Stimulated activated CD4-positive, alpha-beta T cell treated with anti-CD3 and anti-CD28 coated beads, Interleukin-4, amount 100 ng/mL, for 48 hours (primary cell): ENCODE measurements at places on chromosomes 7 and 10.
A peak's percentile ranks its signal among the peaks of the same experiment; 100 is the strongest.

GRCh38 chr7:32891800-32892520 lies 400 bp upstream of the KBTBD2 start:
- DNase-seq: peak; percentile 98

DNA sequence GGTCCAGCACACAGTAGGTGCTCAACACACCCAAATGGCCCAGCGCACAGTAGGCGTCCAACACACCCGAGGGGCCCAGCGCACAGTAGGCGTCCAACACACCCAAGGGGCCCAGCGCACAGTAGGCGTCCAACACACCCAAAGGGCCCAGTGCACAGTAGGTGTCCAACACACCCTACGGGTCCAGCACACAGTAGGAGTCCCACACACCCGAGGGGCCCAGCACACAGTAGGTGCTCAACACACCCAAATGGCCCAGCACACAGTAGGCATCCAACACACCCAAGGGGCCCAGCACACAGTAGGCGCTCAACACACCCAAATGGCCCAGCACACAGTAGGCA lies 80.8 kb downstream of the FOXL3 start:
- DNase-seq: no peak

DNA sequence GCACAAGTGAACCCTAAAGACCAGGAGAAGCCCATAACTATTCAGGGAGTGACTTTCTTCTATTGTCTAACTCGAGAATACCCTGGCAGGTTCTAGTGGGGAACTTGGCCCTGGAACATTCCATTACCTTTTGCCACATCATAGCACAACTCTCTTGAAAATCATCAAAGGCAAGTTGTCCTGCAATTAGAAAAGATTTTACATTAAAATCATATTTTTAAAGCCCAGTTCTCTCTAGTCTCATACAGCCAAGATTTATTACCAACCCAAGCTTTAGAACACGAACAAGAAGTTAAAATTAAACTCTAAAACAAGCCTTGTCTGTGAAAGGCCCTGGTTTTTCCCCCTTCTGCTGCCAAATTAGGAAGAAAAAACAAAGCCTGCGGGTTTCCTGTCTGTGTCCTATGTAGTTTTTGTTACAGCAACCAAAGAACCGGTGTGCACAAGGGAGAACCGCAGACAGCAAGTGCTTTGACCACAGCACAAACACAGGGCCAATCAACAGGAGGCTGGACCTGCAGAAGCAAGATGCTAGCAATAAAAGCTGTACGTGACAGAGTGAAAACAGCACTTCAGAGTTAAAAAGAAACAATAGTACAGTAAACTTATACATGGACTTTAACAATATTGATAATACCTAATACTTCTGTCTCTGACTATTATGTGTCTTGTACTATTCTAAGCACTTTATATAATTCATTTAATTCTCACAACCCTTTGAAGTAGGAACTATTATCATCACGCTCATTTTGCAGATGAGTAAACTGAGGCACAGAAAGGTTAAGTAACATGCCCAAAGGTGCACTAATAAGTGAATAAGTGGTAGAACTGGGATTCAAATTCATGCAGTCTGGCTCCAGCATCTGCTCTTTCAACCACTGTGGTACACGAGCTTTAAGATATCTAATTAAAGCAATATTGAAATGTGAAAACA lies 65.8 kb downstream of the STK17A start:
- DNase-seq: peak; percentile 56

DNA sequence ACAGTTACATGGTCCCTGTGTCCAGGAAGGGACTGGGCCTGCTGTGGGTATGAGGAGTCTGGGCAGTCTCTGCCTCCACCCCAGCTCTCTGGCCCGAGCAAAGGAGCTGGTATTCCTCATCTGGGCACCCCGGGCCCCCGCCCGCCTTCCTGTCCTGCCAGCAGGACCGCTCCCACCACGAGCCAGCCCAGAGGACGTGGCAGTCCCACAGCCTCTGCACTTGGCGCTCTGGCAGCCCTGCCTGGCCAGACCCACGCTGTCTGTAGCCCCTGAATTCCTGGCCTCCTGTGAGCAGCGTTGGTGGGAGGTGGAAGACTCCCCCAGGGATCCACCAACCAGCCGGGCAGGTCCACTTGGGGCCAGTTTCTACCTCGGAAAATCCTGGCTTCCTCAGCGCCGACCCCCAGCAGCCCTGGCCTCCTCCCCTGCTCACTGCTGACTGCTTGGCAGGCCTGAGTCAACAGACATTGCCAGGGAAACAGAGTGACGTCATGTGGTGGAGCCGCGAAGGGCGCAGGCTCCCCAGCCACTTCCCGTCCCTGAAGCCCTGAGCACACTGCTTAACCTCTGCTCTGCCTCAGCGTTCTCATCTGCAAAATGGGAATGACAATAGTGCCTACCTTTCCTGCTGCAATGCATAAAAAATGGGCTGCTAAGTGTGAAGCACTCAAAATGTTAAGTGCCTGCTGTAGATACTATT lies 21.6 kb upstream of the LIMK1 start:
- peak; percentile 44 for DNase-seq

DNA sequence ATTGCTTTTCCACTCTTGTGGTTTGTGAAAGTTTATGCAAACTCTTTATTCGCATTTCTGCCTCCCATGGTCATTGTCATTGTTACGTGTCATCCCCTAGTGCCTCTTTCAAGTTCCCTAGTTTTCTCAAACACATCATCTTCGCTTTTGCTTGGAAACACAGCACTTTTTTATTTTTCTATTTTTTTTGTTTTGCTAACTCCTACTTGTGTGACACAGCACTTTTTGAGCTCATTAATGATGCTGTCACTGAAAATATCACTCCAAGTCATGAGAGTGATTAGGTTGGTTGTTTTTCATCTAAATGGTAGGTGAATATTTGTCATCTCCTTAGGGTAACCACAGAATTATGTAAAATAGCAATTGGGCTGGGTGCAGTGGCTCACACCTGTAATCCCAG lies 8.5 kb upstream of the STX1A start:
- no peak for DNase-seq

DNA sequence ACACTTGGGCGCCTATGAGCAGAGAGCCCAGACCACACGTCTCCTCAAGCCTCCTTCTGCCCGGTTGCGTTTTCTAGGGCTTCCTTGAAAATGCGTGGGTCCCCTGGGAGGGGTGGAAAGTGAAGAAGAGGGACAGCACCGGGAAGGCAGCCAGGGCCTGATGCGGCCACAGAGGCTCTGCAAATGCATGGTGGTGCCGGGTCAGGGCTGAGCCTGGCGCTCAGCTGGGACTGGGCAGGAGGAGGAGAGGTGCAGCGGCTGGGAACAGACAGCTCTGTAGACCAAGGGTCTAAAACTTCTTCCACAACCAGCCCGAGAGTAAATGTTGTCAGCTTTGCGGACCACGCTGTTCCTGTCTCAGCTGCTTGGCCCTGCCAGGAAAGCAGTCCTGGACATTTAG lies 1.6 kb downstream of the DPYSL4 start:
- no peak for DNase-seq

GRCh38 chr7:131898418-131898817 lies 342.0 kb upstream of the PODXL start:
- DNase-seq: no peak

- no peak for DNase-seq
Measured at GRCh38 chr7:24743471-24743870, 13.8 kb downstream of the GSDME start.

- DNase-seq: no peak
Measured at GRCh38 chr7:119413314-119413805, 859.6 kb upstream of the KCND2 start.

- no peak for DNase-seq
Measured at GRCh38 chr7:93132216-93132615, 14.4 kb upstream of the SAMD9 start.

- no peak for DNase-seq
Measured at GRCh38 chr7:108001764-108002725, 916 bp downstream of the LAMB1 start.

- no peak for DNase-seq
Measured at GRCh38 chr10:15316871-15317464, 54.1 kb downstream of the FAM171A1 start.

DNA sequence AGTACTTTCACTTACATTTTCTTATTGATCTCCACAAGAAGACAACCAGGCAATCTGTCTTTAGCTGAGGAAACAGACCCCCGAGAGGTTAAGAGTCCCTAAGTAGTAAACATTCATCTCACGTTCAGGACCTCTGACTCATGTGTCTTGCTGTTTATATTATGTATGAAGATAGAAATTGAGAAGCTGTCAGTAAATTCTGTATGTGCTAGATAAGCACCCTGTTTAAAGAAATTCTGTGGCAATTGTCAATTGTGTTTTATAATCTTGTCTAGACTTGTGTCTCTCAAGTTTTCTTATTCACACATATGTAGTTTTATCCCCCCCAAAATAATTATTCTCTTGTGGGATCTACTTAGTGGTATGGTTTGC lies 14.5 kb downstream of the ADK start:
- DNase-seq: no peak

DNA sequence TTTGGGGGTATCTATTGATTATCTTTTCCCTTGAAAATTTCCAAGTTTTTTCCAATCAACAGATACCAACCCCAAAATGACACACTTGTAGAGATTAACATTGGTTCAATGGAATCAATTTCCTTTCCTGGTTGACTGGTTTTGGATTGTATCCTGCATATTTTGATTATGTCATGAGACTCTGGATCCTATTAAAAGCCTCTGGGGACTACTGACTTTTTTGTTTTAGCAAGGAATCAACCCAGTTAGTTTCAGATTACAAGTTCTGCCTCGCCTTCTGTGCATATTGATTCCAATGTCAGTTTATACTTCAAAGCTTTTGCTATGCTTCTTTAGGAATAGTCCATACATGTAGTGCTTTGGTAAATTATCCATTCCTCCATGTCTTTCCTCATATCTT lies 29.2 kb downstream of the COPG2 start:
- no peak for DNase-seq

GRCh38 chr7:36349626-36350025 lies 40.0 kb upstream of the ANLN start:
- DNase-seq: no peak

DNA sequence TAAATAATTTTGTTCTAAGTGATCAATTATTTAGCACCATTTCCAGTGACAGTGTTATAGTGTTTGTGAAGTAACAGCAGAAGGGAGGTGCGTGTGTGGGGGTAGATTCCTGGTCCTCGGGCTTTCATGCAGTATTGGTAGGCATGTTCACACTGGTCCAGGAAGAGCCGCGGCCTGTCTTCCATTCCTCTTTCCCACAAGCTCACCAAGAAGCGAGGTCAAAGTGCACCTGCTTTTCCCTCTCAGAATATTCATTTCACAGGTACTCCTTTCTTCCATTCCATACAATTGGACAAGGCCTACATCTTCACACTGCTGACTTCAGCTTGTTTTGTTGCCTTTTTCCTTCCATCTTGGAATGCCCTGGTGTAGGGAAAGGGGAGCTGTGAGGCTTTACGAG lies 151.8 kb upstream of the CELF2 start:
- no peak for DNase-seq

DNA sequence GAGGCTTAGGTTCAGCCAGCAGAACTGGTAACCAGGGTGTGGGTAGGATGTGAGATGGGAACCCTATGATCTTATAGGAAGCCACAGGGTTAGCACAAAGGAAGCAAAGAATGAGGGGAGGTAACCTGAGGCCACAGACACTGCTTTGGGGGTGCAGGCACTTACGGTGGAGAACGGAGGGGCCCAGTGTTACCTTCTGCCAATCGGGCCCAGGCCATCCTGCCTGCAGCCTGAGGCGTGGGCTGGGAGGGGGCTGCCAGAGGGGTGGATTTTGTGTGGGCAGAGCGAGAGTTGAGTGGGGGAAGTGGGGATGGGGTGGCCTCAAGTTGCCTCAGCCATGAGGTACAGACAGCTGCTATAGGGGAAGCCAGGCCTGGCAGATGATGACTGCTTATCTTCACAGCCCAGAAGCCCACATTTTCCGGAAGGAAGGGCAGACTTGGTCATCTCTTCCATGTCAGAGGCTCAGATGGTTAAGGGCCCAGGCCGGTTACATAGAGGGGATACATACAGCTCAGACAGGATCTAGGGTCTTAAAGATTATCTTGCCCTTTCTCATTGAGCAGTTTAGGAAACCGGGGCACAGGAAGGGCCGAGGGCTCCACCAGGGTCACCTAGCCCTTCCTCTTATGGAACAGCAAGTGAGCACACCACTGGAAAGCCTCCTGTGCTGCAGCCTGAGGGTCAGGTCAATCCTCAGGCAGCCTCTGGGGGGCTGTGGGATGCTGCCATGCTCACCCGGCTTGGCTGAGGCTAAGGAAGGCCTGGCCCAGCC lies 24.4 kb upstream of the VSIR start:
- DNase-seq: no peak

GRCh38 chr10:94402204-94402842 lies at the start of gene TBC1D12:
TBC1D12 (plus strand) TSS chr10:94402541; CDS start chr10:94402614, 73 bp downstream.
- DNase-seq: peak; percentile 17

- no peak for DNase-seq
Measured at GRCh38 chr10:43061760-43062159, 15.1 kb upstream of the RET start.

DNA sequence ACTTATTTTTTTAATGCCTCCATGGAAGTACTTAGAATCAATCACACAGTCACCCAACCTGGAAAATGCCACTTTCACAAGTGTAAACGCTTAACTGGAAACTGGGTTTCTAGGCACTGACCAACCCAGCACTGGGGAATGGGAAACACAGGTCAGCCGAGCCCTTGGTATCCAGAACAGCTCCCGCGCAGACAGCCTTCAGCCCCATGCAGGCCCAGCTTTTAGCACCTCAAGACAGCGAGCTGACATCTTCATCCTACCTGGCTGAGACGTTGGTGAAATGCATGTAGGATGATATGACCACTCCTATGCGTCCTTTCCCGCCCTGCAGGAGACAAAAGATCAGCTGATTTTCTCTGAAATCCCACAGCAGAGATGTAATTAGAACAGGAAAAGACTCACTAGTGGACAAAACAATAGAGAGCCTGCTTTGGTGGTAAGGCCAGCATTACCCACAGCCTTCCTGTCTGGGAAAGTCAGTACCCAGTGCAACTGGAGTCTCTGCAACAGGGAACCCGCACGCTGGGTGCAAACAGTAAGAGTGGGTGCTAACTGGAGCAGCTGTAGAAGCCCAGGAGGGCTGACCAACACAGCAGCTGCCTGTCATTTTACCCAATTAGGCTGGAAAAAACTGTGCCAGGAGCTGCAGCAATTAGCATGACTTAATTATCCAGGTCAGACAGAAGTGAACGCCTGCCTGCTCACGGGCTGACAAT lies 153.7 kb downstream of the TNS3 start:
- DNase-seq: no peak

- no peak for DNase-seq
Measured at GRCh38 chr7:24786306-24786705, 29.0 kb upstream of the GSDME start.

GRCh38 chr7:123710683-123711082 lies 38.1 kb downstream of the WASL start:
- DNase-seq: no peak

GRCh38 chr7:17532861-17533404 lies 234.5 kb downstream of the AHR start:
- no peak for DNase-seq

- DNase-seq: no peak
Measured at GRCh38 chr10:4239186-4239585, 454.2 kb upstream of the KLF6 start.

DNA sequence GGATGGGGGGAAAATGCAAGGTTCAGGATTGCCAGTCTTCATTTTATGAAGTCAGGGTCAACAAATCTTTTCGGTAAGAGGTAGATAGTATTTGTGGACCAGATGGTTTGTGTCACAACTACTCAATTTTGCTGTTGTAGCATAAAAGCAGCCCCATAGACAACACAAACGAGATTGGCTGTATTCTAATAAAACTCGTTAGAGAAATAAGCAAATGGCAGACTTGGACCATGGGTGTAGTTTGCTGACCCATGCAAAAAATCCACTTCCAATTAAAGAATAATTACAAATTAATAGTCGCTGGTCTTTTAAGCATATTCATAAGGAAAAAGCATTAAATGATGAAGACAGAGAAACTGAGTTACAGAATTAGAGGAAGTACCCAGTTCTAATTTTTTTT lies 247.1 kb downstream of the CRPPA start:
- DNase-seq: no peak
